ENCODE measurements at places on chromosomes 2 and 18.

DNA sequence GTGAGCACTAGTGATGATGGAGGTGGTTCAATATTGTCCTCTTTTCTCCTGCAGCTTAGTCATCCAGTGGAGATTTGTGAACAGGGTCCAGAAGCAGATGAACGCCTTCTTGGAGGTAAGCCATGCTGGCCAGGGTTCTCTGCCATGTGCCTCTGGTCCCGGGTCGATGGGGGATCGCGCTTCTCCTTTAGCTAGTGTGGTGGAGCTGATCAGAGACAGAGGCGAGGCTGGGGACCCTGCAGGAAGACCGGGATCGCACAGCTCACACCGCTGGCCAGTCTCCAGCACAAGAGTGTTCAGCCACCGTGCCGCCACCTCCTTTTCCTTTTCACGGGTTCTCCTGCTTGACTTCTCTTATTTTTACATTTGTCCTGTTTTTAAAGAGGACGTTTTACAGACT, 243.4 kb downstream of the ALPK2 start:
- H3K4me1 ChIP-seq: no peaks in the 10 kb centered on the region
- no peaks in the 10 kb centered on the region for H3K27me3 ChIP-seq
- no peak overlapping the region for H3K4me3 ChIP-seq
- no peaks in the 10 kb centered on the region for H3K36me3 ChIP-seq

DNA sequence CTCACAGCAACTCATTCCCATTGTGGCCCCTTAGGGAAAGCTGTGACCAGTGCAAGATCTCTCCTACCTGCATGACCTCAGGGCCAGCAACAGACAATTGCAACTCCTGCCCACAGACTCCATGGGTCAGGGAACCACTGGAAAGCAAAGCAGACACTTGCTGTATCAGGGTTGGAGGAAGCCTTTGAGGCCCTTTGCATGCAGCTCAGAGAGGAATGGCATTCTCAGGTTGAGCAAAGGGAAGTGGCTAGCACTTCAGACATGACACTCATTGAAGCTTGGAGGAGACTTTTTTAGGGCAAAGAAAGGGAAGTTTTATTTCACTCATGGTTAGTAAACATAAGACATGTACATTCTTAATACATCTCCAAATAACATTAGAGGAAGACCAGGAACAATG, 22.1 kb downstream of the IL1F10 start:
- no peaks in the 10 kb centered on the region for H3K4me1 ChIP-seq
- no peaks in the 10 kb centered on the region for H3K36me3 ChIP-seq
- H3K4me3 ChIP-seq: no peak overlapping the region
- no peak for DNase-seq
- no peak overlapping the region for H3K27ac ChIP-seq

DNA sequence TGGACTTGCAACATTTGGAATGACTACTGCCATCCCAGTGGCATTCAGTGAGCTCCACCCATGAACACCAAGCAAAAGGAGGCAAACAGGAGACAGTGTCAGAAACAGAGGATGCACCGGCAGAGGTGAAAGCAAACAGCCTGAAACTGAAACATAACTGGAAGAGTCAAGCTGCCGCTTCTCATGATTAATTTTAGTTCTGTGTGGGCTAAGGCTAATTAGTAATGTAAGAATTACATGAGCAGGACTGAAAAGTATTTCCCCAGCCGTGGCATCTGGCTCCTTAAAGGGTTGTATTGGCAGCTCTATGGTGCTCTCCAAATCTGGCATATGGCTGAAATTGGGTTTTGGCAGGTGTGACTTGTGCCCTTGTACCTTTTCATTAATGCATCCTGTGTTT, 1108.1 kb downstream of the TSN start:
- DNase-seq: peak; percentile 38
- H3K27ac ChIP-seq: no peak overlapping the region
- H3K36me3 ChIP-seq: no peaks in the 10 kb centered on the region
- no peak overlapping the region for H3K4me3 ChIP-seq
- H3K4me1 ChIP-seq: no peaks in the 10 kb centered on the region
- no peaks in the 10 kb centered on the region for H3K27me3 ChIP-seq

DNA sequence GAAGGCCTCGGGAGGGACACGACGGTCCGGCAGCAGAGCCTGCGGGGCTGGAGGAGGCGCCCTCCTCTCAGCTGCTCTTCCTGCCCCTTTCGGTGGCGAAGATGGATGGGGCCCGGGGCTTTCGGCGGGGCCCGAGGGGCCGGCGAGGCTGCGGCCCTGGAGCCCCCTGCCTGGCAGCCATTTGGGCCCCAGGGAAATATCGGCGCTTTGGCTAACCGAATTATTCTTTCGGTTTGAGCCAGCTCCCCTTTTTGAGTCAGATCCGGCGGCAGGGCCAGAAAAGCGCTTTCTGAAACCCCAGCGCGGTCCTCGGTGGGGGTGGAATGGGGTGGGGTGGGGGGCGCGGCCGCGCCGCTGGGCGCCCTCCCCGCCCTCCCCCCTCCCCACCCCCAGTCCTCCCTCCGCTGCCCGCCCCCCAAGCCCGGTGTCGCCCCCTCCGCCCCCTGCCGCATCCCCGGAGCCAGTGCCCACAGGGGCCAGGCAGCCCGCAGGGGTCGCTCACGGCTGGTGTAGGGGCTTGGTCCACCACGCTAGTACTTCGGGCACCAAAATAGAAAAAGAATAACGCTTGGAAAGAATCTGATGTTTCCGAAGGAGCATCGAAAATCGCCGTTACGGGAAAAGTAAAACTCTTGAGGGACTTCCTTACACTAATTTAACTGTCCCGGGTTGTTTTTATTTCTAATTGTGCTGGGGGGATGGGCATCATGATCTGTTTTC, 9.1 kb upstream of the ARID5A start:
- H3K4me1 ChIP-seq: peaks cover 88% of the 10 kb centered on the region
- H3K4me3 ChIP-seq: peak overlapping the region; percentile 39
- peak overlapping the region; percentile 97 for H3K27ac ChIP-seq
- no peaks in the 10 kb centered on the region for H3K27me3 ChIP-seq

- H3K4me3 ChIP-seq: no peak overlapping the region
- no peak overlapping the region for H3K27ac ChIP-seq
- H3K36me3 ChIP-seq: no peaks in the 10 kb centered on the region
- DNase-seq: no peak
- H3K27me3 ChIP-seq: no peaks in the 10 kb centered on the region
Measured at GRCh38 chr2:63819765-63820717, 21.7 kb upstream of the UGP2 start.

GRCh38 chr2:216855605-216856004, 4.3 kb downstream of the TNP1 start:
- no peak for DNase-seq
- no peaks in the 10 kb centered on the region for H3K27me3 ChIP-seq
- H3K4me1 ChIP-seq: no peaks in the 10 kb centered on the region
- H3K36me3 ChIP-seq: no peaks in the 10 kb centered on the region

GRCh38 chr18:62289047-62289446, 36.1 kb upstream of the TNFRSF11A start:
- no peak overlapping the region for H3K4me3 ChIP-seq
- H3K4me1 ChIP-seq: peaks cover 17% of the 10 kb centered on the region
- DNase-seq: no peak
- no peaks in the 10 kb centered on the region for H3K27me3 ChIP-seq
- peak overlapping the region; percentile 10 for H3K27ac ChIP-seq
